ENCODE measurements at places on chromosomes 12 and 14. TPM values are rescaled to one million over a fixed set of nuclear protein-coding genes. Genes with fewer than 3 reads are reported as not detected.
A peak's percentile ranks its signal among the peaks of the same experiment; 100 is the strongest.

Gene PAH
- 4.6 TPM for polyA plus RNA-seq

Gene LMNTD1
- not detected for polyA plus RNA-seq

Gene RAD51AP1
- polyA plus RNA-seq: 0.57 TPM

Gene ERP27
- 1.2 TPM for polyA plus RNA-seq

Gene SIX1
- polyA plus RNA-seq: 0.15 TPM

Gene CLEC4D
- polyA plus RNA-seq: 0.22 TPM

Gene FAM90A1
- 0.33 TPM for polyA plus RNA-seq

Gene TAS2R8
- not detected for polyA plus RNA-seq

Gene RFX4
- not detected for polyA plus RNA-seq

DNA sequence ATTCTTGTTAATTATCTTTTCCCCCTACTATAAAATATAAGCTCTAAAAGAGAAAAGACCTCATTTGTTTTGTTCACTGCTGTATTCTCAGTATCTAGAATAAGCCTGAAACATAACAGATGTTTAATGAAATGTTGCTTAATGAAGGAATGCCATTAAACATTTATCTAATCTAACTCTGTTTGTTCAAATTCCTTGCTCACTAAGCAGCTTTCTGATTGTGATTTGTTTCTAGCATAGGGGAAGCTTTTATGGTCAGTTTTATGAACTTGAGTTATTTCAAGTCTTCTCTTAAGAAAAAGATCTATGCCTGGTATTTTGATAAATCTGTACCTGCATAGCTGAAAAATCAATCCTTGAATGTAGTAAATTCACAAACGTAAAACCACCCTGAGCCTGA lies 308.6 kb downstream of the CCDC91 start:
- H3K4me3 ChIP-seq: no peak overlapping the region
- H3K27me3 ChIP-seq: no peaks in the 10 kb centered on the region
- no peaks in the 10 kb centered on the region for H3K4me1 ChIP-seq
- no peaks in the 10 kb centered on the region for H3K36me3 ChIP-seq

- peaks cover 55% of the 10 kb centered on the region for H3K4me1 ChIP-seq
- peak overlapping the region; percentile 48 for H3K27ac ChIP-seq
- no peaks in the 10 kb centered on the region for H3K36me3 ChIP-seq
- H3K27me3 ChIP-seq: no peaks in the 10 kb centered on the region
- no peak overlapping the region for H3K4me3 ChIP-seq
Observed at GRCh38 chr14:99579120-99579836, 24.7 kb downstream of the CCDC85C start.

- no peak overlapping the region for H3K4me3 ChIP-seq
- H3K4me1 ChIP-seq: no peaks in the 10 kb centered on the region
- DNase-seq: no peak
- no peaks in the 10 kb centered on the region for H3K36me3 ChIP-seq
Observed at GRCh38 chr14:97644365-97644764, 847.2 kb downstream of the VRK1 start.

DNA sequence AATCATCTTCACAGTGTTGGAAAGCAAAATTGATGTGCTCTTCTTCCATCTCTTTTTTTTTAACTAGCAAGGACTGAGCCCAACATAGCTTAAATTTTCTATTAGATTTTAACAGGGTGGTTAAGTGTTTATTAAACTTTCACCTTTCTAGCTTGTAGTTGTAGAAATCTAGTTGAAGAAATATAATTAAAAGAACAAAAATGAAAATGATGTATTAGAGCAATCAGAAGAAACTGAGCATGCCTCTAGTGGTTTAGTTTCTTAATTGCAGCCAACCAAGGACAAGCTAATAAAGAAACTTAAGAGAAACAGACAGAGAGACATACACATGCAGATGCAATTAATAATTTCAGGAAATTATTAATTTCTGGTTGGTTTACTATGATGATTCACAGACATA lies 673.0 kb upstream of the LMO3 start:
- H3K36me3 ChIP-seq: no peaks in the 10 kb centered on the region
- no peak overlapping the region for H3K27ac ChIP-seq
- DNase-seq: no peak
- H3K4me1 ChIP-seq: no peaks in the 10 kb centered on the region

- peaks cover 23% of the 10 kb centered on the region for H3K4me1 ChIP-seq
- no peak for DNase-seq
- H3K36me3 ChIP-seq: no peaks in the 10 kb centered on the region
- H3K27me3 ChIP-seq: peaks cover 52% of the 10 kb centered on the region
- no peak overlapping the region for H3K27ac ChIP-seq
- no peak overlapping the region for H3K4me3 ChIP-seq
Observed at GRCh38 chr12:57630891-57631433, 2.0 kb downstream of the B4GALNT1 start.

DNA sequence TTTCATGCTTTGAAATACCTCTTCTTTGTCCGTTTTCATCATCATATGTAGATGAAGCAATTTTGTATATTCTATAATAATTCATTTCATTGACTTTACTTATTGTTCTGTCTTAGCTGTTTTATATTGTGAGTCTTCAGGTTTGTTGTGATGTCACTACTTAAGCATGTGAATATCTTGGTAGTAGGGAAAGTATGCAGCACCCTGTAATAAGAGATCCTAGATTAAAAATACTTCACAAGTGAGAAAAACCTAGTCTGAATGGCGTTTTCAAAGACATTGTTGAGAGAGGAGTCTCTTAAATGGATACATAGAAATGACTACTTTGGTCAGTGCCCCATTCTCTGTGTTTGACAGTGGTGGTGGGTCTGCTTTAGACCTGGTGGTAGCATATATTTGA lies 61.4 kb downstream of the SLC16A7 start:
- DNase-seq: no peak
- H3K4me3 ChIP-seq: no peak overlapping the region
- no peak overlapping the region for H3K27ac ChIP-seq
- peaks cover 23% of the 10 kb centered on the region for H3K4me1 ChIP-seq
- H3K27me3 ChIP-seq: no peaks in the 10 kb centered on the region

- no peaks in the 10 kb centered on the region for H3K27me3 ChIP-seq
- peaks cover 6% of the 10 kb centered on the region for H3K4me1 ChIP-seq
- H3K36me3 ChIP-seq: peaks cover 22% of the 10 kb centered on the region
- no peak overlapping the region for H3K27ac ChIP-seq
- DNase-seq: no peak
- H3K4me3 ChIP-seq: no peak overlapping the region
Observed at GRCh38 chr14:74014299-74014698, 4.8 kb downstream of the ENTPD5 start.

- DNase-seq: no peak
- H3K36me3 ChIP-seq: no peaks in the 10 kb centered on the region
- no peaks in the 10 kb centered on the region for H3K4me1 ChIP-seq
- no peak overlapping the region for H3K27ac ChIP-seq
Observed at GRCh38 chr14:61891170-61891569, 128.9 kb downstream of the SNAPC1 start.

GRCh38 chr14:77041881-77042545 lies 13.5 kb upstream of the IRF2BPL start:
- DNase-seq: peak; percentile 86
- no peaks in the 10 kb centered on the region for H3K36me3 ChIP-seq
- H3K27ac ChIP-seq: peak overlapping the region; percentile 100
- H3K27me3 ChIP-seq: no peaks in the 10 kb centered on the region

DNA sequence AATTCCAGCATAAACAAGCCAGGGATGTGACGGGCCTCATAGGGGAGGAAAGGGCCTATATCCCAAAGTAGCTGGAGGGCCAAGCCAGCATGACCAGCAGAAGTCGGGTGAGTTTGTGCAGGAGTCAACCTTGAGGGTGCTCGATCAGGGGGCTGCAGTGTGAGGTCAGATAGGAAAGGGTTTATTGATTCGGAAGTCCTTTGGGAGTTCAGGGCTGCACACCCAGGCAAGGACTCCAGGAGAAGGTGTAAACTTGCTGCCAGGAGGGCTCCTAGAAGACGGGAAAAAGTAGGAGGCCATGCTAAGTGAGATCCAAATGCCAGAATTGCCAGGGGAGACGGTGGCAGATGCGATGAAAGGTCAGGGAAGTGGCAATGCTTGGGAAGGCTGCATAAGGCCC lies 3.4 kb upstream of the OAS2 start:
- no peaks in the 10 kb centered on the region for H3K4me1 ChIP-seq
- H3K27me3 ChIP-seq: no peaks in the 10 kb centered on the region
- no peaks in the 10 kb centered on the region for H3K36me3 ChIP-seq
- DNase-seq: no peak

DNA sequence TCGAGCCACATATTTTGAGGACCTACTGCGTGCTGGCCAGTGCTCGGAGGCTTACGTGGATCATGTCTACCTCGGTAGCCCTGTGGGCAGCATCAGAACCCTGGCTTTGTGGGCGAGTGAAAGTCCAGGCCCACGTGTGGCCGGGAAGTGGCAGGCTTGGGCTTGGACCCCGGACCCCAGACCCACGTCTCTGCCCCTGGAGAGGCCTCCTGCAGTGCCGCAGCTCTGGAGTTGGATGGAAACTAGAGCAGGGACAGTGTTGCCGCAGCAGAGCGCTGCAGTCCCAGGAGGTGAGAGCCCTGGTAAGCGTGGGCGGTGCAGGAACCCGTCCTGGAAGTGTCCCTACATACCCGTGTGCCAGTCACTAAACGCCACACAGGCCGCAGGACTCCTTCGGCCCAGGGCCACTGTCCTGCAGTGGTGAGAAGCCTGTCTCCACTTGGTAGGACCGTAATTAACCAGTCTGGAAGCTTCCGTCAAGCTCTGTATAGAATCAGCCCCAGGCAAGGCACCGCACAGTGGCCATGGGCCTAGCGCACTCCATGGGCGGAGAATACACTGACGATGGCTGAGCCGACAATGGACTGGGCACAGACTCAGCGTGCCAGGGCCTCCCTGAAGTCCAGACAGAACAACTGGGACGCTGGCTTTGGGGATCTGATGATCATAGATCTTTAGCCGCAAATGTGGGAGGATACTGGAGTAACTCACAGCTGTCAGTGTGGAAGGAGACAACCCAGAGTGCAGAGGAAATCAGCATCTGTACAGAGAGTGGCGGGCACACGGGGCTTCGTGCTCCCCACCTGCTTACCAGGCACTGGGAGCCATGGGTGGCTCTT lies 219.5 kb downstream of the KIF26A start:
- no peaks in the 10 kb centered on the region for H3K36me3 ChIP-seq
- H3K27ac ChIP-seq: no peak overlapping the region
- H3K27me3 ChIP-seq: no peaks in the 10 kb centered on the region
- peak; percentile 2 for DNase-seq
- H3K4me1 ChIP-seq: no peaks in the 10 kb centered on the region

- no peaks in the 10 kb centered on the region for H3K36me3 ChIP-seq
- no peak for DNase-seq
Observed at GRCh38 chr14:69573831-69574262, 824 bp downstream of the CCDC177 start.

DNA sequence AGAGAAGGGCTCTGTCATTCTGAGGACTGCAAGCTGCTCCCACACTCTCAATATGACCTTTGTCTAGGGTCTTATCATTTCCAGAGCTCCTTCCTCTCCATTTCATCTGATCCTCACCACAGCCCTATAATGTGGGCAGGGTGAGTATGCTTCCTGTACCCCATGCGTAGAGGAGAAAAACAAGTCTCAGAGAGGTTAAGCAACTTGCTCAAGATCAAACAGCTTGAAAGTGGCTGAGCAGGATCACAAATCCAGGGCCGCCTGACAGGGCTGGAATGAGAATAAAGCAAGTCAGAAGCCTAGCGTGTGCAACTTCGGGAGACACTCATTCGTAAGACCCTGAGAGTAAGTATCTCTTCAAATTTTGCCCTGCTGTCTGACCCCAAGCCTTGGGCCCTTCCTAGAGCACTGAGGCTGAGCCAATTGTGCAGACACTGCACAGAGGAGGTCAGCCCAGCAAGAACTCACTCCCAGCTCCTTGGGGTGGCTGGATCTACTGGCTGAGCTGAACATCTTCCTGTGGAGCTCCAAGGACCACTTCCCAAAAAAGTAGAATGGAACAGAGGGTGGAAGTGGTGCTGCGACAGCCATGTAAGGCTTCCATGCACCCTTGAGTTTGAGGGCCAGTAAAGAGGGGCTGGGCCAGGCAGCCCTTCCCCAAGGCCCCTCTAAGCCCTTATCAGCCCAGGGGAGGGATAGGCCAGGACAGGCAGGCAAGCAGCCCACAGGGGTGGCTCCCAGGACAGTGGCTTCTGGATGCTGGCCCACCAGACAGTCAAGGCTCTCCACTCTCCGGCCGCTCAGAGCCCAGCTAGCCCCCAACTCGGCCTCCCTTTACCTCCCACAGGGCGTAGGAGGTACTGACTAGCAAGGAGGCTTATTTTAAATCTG lies 10.5 kb downstream of the ZFP36L1 start:
- peak; percentile 10 for DNase-seq
- H3K4me3 ChIP-seq: no peak overlapping the region
- H3K27me3 ChIP-seq: no peaks in the 10 kb centered on the region
- H3K4me1 ChIP-seq: peaks cover 4% of the 10 kb centered on the region

- H3K27me3 ChIP-seq: no peaks in the 10 kb centered on the region
- H3K4me3 ChIP-seq: no peak overlapping the region
- DNase-seq: no peak
- peaks cover 25% of the 10 kb centered on the region for H3K4me1 ChIP-seq
Observed at GRCh38 chr14:61099216-61099835, 118.3 kb downstream of the SLC38A6 start.

- no peaks in the 10 kb centered on the region for H3K27me3 ChIP-seq
- no peak for DNase-seq
- no peaks in the 10 kb centered on the region for H3K4me1 ChIP-seq
- peak overlapping the region; percentile 8 for H3K4me3 ChIP-seq
- no peaks in the 10 kb centered on the region for H3K36me3 ChIP-seq
Observed at GRCh38 chr14:41606282-41606531, 469 bp upstream of the LRFN5 start.

DNA sequence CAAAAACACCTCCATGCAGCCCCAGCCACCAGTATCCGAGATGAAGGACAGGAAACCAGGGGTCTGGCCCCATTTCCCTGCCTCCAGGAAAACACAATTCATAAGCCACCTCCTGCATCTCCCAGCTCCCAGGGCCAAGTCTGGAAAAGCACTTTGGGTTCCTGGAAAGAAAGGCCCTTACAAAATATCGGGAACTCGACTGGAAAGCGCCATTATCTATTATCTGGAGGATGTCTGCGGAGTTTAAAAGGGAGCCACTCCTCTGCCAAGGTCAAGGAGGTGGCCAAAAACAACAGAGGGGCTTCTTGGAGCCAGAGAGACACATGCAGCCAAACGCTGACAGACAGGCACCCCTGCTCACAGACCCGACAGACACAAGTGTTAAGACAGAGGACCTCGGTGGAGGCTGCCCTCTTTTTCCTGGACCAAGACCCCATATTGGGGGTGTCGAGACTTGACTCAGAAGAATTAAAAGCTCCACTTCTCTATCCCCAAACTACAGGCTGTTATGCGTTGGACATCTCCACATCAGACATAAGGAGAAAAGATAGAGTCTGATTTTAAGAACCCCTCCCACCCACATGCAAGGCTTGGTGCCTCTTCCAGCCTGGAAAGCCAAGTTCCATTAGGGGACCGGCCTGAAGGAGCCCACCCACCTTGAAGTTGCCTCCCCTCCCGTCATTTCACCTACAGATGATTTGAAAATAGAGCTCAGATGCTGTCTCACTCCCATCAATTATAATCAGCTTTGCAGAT lies 9.6 kb downstream of the ACTN1 start:
- DNase-seq: no peak
- no peak overlapping the region for H3K27ac ChIP-seq
- peaks cover 12% of the 10 kb centered on the region for H3K36me3 ChIP-seq
- H3K4me3 ChIP-seq: no peak overlapping the region
- no peaks in the 10 kb centered on the region for H3K27me3 ChIP-seq
